COLO829 (cell line): ENCODE measurements at places on chromosomes 7 and 10.
A peak's percentile ranks its signal among the peaks of the same experiment; 100 is the strongest.

DNA sequence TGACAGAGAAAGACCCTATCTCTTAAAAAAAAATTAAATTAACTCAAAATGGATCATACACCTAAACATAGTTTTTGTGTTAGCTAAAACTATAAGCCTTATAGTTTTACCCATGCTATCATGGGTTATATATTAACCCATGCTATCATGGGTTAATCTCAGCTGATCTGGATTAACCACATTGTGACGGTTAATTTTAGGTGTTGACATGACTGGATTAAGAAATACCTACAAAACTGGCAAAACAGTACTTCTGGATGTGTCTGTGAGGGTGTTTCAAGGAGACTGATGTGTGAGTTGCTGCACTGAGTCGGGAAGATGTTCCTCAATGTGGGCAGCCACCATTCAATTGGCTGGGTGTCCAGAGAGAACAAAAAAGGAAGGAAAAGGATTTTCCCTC, 44.3 kb upstream of the FXYD4 start:
- no peak for DNase-seq

DNA sequence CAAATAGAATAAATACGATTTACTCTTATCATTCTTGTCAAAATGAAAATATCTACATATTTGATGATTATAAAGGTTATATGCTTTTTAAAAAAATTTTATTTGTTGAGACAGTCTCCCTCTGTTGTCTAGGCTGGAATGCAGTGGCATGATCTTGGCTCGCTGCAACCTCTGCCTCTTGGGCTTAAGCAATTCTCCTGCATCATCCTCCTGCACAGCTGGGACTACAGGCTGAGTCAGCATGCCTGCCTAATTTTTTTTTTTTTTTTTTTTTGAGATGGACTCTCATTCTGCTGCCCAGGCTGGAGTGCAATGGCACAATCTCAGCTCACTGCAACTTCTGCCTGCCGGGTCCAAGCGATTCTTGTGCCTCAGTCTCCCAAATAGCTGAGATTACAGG, 48.9 kb downstream of the PUS7 start:
- no peak for DNase-seq

- no peak for DNase-seq
Observed at GRCh38 chr7:835485-836401, 3.5 kb downstream of the SUN1 start.

DNA sequence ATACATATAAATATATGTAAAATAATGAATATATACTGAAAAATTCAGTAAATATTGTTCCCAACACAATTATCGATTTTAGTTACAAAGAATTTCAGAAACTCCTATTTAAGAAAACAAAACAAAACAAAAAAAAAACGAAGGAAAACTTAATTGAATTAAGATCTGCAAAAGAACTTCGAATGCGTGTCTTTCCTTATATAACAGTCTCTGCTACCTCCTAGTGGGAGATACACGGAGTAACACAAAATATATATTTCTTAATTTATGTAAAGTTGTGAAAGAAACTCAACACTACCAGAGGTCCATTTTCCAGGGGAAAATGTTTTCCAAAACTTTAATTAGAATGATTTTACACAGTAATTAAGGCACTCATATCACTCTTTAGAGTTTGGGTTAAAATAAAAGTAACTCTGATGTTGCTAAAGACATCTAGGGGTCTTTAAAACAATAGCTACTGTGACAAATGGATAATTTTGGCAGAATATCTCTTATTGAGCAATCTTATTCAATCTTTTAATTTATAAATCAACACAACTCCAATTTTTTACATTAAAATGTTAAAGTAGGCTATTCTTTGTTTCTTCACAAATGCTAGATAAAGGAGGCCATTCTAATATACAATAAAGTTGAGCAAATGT, 41.6 kb downstream of the NEBL start:
- DNase-seq = no peak

DNA sequence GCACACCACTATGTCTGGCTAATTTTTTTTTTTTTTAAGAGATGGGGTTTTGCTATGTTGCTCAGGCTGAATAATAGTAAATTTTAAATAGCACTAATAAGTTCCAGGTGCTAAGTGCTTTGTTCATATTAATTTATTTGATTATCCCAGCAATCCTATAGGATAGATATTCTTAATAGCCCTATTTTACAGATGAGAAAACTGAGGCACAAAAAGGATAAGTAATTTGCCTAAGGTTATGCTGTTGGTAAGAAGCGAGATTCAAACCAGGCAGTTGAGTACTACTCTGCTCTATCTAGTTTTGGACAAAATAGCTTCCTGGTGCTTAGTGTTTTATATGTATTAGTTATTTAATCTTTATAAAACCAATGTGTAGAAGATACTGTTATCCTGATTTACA, 72.5 kb upstream of the STRIP2 start:
- no peak for DNase-seq

DNA sequence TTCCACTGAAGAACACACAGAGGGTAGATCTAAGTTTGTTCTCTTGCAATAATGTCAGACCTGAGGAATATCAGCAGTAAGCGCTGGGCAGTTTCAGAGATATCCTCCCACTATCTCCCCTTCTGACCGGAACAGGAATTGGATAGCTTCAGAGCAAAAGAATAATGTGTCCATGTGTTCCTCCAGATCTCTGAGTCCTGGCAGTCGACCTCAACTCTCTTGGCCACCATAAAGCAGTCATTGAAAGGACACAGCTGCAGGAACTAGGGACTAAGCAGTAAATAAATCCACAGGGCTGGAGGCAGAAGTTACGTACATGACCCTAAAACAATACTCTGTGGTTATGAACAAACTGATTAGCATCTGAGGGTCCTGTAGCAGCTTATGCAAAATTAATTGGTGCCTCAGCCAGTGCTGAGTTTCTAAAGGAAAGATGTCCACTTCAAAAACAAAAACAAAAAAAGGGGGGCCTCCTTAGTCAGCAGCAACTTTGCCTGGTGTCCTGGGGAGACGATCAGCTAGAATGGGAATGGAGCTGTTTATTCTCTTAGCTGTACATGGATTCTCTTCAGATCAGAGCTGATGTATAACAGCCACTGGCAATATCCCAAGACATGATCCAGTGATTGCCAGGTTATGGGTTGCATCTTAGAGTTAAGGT, 6.4 kb upstream of the PRTFDC1 start:
- DNase-seq = peak; percentile 54

DNA sequence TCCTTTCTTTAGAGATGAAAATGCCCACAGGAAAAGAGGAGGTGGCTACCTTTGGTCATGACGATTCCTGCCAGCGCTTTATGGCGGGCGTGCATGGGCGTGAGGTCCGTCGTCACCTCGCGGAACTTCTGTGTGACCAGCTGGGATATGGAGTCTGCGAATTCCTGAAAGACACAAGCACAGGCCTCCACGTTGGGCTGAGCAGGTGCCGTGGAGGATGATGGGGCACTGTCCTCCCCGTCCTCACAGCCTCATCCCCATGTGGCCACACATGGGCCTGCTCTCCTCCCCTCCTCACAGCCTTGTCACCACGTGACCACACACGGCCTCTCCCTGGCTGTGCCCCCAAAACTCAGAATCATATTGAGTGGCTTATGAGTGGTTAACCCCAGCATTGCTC, 214.7 kb downstream of the WDR37 start:
- no peak for DNase-seq

DNA sequence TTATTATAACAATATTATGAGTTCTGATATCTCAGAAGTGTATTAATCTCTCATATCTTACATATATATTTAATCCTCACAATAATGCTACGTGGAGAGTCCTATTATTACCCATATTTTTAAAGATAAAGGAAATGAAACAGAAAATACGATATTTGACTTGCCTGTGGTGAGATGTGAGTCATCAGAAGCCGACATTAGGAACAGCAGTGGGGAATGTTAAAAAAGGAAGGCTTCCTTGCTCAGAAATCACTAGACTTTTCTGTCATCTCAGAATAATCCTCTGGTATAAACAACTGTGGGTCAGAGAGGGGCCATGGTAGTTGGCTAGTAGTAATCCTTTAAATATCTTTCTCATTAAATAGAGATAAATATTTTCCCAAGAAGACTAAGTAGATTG, 402.3 kb upstream of the PCDH15 start:
- no peak for DNase-seq

GRCh38 chr7:140068033-140068432, 5.3 kb upstream of the PARP12 start:
- DNase-seq = no peak

DNA sequence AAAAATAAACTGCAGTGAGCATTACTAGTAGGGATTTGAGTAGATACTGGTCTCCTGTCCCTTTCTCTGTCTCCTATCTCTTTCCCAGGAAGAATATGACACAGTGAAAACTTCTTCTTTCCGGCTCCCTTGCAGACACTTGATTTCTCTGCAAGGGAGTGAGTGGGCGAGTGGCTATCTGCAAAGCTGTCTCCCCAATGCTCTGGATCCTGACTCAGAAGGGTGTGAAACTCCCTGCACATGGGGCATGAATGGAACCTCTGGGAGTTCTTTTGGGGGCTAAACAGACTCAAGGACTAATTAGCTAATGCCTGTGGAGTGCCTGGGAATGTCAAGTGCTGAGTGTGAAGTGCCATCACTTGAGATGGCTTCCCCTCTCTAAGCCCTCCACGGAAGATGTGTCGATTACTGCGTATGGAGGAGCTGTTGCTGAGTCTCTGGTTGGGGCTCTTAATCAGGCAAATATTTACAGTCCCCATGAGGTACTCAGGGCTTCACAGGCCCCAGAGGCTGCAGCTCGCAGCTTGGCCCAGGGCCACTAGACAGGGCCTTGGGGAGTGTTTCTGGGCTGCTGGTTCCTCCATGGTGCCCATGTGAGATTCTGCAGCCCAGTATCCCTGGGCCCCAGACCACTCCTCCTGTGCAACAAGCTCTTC, 139.8 kb downstream of the RPS24 start:
- DNase-seq = no peak

GRCh38 chr10:127196282-127197153, at the start of gene INSYN2A:
Gene INSYN2A, minus strand, starts transcription at chr10:127196591. Its CDS starts 20,196 bp downstream, at chr10:127176395.
- DNase-seq = no peak

GRCh38 chr7:160958-161725, 31.2 kb upstream of the FAM20C start:
- no peak for DNase-seq

DNA sequence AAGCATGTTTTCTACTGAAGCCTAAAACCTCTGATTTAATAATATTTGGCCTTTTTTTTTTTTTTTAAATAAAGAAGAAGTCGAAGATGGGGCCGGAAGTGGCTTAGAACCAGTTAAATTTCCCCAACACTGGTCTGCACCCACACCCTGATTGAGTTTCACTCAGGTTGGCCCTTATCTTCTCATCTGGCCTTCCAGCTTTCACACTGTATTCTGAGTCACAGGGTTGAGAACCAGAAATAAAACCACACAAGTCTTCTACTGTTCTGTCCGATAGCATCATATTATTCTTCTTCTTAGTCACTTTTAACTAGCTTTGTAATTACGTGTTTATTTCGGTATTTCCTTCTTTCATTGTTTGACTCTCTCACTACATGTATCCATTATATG, 9.9 kb downstream of the ZNF365 start:
- DNase-seq = peak; percentile 47

DNA sequence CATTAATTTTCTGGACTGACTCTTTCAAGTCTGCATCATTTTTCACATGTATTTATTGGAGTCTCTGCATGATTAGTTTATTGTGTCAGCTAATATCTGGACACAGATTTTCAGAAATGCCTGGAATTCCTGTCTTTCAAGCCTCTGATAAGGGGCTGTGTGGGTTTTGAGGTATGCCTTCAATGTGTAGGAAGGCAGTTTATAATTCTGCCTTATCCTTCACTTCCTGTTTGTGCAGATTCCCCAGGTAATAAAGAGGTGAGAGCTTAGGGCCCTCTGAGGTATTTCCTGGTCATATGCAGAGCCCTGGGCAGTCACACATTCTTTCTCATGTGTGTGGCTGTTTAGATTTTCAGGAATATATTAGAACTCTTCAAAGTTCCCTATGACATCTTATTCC, 79.4 kb upstream of the PRKCQ start:
- DNase-seq = no peak
